Activated T-helper 1 cell treated with Interleukin-2 at 50 U/mL for 16 hours (primary cell): ENCODE measurements at places on chromosomes 13 and 19.

GRCh38 chr19:27972291-27973040 lies 1240.5 kb downstream of the UQCRFS1 start:
- DNase-seq: no peak

- DNase-seq: peak; percentile 35
Measured at GRCh38 chr19:51690454-51691073, 2.6 kb upstream of the SPACA6 start.

GRCh38 chr13:45434556-45435371 lies 16.6 kb upstream of the SLC25A30 start:
- no peak for DNase-seq

DNA sequence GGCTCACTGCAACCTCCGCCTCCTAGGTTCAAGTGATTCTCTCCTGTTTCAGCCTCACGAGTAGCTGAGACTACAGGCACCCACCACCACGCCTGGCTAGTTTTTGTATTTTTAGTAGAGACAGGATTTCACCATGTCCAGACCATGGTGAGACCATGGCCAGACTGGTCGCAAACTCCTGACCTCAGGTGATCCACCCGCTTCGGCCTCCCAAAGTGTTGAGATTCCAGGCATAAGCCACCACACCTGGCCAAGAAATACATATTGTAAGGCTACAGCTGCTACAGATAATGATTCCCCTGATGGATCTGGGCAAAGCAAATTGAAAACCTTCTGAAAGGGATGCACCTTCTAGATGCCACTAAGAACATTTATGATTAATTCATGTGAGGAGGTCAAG lies 17.8 kb downstream of the PLPP2 start:
- no peak for DNase-seq

- DNase-seq: no peak
Measured at GRCh38 chr19:20315543-20315942, 148.5 kb downstream of the ZNF486 start.

- DNase-seq: peak; percentile 55
Measured at GRCh38 chr19:6753178-6754031, 13.8 kb downstream of the SH2D3A start.

DNA sequence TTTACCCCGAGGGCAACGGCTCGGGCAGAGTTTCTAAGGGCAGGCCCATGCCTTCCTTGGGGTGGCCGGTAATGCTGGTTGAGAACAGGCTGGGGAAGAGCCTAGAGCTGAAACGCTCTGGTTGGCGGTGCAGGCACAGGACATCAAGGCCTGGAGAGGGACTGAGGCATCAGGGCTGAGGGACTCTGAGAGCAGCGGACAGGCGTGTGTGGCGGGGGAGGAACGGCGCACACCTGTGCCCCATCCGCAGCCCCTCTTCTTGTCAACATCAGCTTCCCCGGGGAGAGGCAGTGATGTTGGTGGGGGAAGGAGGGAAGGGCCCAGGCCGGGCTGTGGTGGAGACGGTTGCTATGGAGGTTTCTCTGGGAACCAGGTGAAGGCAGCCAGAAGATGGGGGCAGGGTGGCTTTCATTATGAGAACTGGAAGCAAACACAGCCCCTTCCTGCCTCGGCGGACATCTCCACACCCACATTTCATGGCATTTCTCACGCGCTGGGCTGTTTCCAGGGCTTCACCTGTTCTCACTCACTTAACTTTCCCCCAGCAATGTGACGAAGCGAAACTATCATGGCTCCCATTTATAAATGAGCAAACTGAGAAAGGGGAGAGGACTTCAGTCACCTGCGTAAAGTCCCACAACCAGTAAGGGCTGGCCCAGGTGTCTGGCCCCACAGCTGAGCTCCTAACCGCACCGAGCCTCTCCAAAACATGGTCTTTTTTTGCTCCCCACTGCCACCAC lies 8.2 kb upstream of the ATF5 start:
- no peak for DNase-seq

DNA sequence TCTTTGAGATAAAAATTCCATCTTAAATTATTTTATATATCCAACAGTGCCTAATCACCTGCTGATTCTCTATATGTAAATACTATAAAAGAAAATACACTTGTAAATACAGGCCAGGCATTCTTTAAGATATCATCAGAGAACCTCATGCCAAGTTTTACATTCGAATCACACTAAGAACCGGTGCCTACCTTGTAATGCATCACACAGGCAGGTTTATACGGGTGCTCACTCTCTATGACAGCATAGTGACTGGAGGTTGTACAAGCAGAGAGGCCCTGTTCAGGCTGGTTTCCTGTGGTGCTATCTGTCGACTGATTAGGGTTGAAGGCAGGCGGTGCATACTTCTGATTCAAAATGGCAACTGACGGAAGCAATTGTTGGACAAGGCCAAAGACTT lies 141.3 kb upstream of the FBXL3 start:
- DNase-seq: no peak
